Temporal lobe (tissue), 4 donors: ENCODE measurements at places on chromosomes 13 and 19. TPM values are rescaled to one million over a fixed set of nuclear protein-coding genes. Genes with fewer than 3 reads are reported as not detected.

AMER2 gene
- 129 TPM for total RNA-seq

UBL5 gene
- total RNA-seq: 108 TPM

HSPB6 gene
- total RNA-seq: 0.25 TPM

TMEM145 gene
- total RNA-seq: 54.6 TPM

CACNA1A gene
- 46.7 TPM for total RNA-seq

GNG7 gene
- total RNA-seq: 7.4 TPM

LMTK3 gene
- 19.4 TPM for total RNA-seq

NANOS3 gene
- total RNA-seq: 3.0 TPM

RFX1 gene
- total RNA-seq: 2.7 TPM

STOML3 gene
- 0.25 TPM for total RNA-seq

ZNF284 gene
- total RNA-seq: 8.1 TPM
